ENCODE measurements at places on chromosomes 3 and 15.

GRCh38 chr3:71397046-71397445, 186.5 kb downstream of the FOXP1 start:
- peak; percentile 23 for DNase-seq

DNA sequence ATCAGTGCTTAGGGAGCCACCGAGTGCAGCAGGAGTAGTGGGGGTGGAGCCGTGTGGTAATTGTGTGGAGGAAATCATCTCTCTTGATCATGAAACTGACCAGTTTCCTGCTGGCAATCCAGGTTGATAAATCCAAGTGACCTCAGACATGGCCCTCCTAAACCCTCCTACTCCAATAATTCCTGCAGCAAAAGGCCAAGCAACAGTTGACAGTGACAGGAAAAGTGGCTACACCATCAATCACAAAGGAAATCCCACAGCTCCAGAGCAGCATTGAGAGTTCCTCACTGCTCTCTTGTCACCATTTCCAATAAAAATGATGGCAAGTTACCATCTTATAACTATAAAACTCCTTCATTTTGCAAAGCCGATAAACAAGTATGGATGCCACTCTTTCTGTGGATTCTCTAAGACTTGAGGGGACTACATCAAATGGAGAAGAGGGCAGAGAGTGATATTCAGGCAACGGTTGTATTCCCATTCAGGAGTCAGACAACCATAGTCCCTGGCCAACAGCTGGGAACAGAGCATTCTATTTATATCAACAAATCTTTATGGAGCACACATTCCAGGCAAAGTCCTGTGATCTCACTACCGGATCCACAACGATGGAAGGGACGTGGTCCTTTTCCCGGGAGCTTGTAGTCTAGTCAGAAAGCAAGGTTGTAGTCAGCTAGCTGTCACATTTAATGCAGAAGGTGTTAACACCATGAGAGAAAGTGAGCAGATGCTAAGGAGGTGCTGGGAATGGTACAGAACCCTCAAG, 312.5 kb upstream of the CTNNB1 start:
- no peak for DNase-seq

GRCh38 chr15:39255760-39256159, 325.1 kb upstream of the THBS1 start:
- DNase-seq = no peak

DNA sequence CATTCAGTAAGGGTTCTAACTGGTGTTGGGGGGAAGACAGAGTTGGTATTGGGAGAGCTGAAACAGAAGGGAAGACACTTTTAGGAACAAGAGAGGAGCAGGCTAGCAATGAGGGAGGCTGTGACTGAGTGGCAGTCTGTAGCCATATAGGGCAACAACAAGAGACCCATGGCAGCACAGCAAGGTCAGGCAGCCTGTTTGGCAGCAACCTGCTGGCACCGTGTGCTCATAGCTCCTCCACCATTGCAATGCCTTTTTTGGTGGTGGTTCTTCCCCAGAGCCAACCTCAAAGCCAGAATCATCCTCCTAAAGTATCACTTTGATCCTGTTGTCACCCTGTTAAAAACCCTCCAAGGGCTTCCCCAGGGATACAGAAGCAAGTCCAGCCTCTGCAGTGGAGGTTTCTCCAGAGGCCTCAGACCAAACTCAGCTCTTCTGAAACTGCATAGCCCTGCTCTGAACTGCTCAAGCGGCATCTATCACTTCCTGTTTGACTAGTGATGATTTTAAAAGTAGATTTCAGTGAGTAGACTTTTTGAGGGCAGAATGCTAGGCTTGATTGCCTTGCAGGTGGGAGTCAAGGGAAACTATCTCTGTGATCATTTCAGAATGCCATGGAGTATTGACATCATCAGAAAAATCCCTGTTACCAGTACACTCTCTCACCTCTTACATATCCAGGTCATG, 176.9 kb downstream of the STAC start:
- no peak for DNase-seq

GRCh38 chr3:129890125-129890524, 3.4 kb downstream of the TMCC1 start:
- DNase-seq = no peak

DNA sequence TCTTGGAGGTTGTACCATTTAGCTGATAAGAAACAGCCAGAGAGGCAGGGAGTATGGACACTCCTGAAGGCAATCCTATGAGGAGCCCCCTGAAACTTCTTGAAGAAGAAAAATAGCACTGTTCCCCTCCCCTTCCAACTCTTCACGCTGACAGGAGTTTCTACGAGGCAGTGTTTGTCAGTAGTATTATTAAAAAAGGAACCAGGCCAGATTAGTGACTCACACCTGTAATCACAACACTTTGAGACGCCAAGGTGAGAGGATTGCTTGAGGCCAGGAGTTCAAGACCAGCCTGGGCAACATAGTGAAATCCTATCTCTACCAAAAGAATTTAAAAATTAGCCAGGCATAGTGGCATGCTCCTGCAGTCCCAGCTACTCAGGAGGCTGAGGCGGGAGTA, 38.7 kb downstream of the WWTR1 start:
- no peak for DNase-seq

GRCh38 chr3:28575100-28575745, 226.6 kb upstream of the AZI2 start:
- DNase-seq = peak; percentile 32

DNA sequence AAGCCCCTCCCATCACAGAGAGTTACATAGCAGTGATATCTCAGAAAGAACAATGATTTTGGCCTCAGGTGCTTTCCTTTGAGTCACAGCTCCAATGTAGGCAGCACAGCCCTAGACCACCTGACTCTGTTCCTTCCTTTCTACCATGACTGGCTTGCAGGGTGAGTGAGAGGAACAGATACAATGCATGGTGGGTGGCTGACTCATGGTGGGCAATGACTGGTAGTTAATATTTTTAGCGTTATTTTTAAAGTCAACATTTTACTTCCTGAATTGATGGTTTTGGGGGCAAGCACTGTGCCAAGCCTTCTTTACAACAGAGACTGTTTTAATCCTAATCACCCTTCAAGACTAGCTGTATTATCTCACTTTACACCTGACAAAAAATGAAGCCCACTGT, 32.8 kb upstream of the ST3GAL6 start:
- DNase-seq = no peak

DNA sequence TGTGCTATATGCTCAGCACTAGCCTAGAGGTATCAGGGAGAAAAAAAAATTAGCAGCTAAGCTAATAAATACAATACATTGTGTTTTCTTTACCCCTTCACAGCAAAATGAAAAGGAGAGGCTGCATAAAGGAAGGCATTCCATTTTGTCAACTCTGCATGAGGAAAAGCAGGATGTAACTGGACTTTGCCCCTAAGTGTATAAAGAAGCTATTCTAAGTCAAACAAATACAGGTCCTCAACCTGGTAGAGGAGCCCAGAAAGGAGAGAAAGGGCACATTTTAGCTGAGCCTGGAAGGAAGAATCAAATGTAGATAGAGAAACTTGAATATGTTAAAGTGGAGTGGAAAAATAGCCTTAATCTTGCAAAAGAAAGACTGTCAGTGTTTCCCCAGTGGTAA, 89.0 kb upstream of the SPRED1 start:
- DNase-seq = no peak

DNA sequence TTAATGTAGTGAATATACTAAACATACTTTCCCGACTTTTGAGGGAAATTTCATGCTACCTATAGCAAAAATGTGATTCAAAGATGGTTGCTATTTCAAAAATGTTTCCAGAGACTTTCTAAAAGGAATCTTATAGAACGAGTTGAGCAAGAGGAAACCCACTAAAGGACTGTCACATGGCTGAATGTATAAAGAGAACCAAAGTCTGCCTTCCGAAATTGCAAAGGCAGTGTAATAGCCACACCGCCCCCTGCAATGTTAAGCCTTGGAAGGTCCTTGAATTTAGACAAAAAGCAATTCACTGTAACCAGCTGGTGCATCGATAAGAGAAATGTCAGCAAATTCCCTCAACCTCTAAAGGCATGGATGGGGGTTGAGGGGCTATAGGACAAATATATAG, 142.8 kb downstream of the CHL1 start:
- DNase-seq = no peak

DNA sequence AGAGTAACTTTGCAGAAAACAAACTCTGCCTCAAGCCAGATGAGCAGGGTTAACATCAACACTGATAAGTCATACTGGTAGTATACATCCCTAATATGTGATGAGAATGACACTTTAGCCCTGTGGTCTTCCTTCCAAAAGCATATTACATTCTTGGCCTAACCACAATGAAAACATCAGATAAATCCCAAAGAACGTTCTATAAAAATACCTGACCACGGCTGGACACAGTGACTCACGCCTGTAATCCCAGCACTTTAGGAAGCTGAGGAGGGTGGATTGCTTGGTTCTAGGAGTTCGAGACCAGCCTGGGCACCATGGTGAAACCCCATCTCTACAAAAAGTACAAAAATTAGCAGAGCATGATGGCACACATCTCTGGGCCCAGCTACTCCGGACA, 4.7 kb downstream of the TMCC1 start:
- DNase-seq = no peak

DNA sequence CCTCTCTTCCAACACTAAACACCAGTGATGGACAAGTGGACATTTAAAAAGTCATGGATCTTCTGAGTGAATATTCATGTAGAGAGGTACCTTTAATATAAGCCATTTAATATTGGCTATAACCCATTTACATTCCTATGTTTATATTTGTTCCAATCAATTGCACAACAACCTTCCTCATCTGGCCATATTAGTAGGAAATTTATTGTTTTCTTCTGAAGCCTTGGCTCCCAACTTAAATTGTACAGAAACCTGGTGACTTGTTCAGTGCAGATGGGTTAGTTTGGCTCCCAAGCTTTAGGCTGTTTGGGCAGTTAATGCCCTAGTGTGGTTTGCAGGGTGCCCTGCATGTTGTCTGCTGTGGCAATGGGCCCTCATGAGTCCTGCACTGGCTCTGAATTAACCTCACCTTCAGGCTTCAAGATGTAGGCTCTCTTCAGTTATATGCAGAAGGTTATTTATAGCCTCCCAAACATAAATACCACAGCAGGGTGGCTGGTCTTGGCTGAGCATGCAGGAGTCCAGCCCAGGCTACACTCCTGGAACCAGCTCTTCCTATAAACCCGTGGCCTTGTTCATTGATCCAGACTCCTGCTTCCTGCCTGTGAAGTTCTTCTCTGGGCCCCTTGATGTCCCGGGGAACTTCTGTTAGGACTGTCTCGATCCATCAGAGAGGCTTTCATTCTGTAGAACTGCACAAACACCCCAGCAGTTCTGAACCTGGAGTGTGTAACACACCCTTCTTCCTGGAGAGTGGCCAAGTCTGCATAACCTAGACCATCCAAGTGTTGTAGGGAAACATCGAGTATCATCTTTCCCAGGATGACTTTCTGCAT, 57.0 kb downstream of the DUT start:
- DNase-seq = no peak

DNA sequence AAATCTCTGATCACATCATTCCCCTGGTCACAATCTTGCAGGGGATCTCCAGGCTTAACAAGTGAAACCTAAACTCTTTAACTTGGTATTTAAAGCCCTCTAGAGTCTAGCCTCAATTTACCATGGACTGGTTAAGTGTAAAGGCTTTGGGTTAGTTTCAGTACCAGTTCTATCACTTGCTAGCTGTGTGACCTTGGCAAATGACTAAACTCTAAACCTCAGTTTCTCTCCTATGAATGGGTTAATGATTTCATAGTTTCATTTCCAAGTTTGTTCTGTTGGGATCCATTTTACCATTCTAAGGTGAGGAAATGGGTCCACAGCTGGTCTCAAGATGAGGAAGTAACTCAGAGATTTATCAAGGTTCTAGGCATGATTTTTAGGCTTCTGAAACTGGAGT, 38.8 kb upstream of the TIMP4 start:
- no peak for DNase-seq

DNA sequence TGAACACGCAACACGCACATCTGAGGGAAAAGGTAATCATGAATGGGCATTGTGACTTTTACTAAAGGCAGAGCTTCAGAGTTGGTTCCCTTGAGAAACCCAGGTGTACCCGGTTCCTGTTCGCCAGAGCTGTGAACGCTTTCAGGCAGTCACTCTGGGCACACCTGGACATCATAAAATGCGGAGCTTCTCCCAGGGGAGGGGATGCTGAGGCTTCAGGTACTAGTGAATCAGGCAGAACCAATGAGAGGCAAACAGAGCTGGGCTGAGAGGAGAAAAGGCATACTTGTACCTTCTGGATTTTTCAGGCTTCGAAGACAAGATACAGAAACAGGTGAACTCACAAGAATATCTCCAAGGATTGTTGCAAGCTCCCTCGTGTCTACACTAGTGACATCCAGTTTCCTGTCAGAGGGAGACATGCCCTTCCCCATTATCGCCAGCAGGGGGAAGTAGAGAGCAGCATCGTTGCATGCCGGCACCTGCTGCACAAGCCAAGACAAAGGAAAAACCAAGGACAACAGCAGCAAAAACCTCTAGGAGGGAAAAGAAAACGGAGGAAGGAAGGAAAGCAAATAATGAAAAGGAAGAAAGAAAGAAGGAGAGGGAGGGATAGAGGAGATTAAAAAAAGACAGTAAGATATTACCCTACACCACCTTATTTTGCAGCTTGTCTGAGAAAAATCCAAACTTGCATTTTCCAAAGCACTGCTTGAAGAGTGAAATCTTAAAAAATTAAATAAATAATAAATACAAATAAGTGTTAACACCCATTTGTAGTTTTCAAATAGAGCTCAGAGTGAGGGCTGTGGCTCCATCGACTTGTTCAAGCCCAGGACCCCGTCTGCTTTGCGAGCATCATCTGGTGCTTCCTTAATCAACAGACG, 2.0 kb downstream of the AHSG start:
- DNase-seq = peak; percentile 76
